ENCODE measurements at places on chromosomes 6 and 20.

DNA sequence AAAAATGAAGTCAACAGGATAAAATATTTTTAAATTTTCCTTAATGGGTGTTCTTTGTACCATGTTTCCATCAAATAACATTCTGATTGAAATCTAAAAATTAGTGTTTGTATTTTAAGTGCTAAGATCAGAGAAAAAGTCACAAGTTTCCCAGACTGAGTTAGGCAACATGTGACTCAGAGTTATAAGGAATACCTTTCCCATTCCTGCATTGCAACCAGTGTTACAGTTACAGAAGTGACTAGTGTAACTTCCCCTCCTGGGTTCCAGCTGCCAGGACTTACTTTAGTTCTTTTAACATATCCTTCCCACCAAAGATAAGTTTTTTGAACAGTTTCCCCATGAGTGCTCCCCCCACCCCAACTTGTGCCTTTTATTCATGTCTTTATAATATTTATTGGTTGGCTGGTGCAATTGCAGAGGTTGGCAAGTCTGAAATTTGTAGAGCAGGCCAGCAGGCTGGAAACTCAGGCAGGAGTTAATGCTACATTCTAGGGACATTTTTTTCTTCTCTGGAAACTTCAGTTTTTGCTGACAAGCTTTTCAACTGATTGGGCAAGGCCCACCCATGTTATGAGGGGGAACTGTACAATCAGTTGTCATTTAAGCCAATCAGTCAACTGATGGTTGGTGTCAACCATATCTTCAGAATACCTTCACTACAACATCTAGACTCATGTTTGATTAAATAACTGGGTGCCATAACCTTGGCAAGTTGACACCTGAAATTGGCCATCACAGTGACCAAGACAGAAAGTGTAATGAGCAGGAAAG, 22.9 kb upstream of the ESR1 start:
- DNase-seq = no peak

GRCh38 chr20:60116128-60116909, 158.1 kb downstream of the CDH26 start:
- no peak for DNase-seq

- DNase-seq = no peak
These were observed 637.5 kb upstream of the MAN1A1 start for GRCh38 chr6:119986934-119987549.

DNA sequence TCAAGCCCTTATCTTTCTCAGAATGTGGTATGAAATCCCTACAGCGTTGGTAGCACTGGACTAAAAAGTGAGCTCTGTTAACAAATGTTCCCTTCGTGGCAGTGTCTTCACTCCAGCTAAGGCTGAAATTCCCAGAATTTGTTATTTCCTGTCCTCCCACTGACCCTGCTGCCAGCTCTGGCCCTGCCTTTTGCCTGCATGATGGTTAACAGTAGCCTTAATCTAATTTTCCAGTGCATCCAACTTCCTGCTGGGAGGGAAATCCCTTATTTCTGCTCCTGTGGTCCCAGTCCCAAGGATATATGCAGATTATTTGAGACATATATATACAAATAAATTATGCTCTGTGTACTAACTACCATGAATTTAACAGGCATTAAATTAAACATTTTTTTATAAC, 157.2 kb upstream of the CARMIL1 start:
- DNase-seq = no peak

DNA sequence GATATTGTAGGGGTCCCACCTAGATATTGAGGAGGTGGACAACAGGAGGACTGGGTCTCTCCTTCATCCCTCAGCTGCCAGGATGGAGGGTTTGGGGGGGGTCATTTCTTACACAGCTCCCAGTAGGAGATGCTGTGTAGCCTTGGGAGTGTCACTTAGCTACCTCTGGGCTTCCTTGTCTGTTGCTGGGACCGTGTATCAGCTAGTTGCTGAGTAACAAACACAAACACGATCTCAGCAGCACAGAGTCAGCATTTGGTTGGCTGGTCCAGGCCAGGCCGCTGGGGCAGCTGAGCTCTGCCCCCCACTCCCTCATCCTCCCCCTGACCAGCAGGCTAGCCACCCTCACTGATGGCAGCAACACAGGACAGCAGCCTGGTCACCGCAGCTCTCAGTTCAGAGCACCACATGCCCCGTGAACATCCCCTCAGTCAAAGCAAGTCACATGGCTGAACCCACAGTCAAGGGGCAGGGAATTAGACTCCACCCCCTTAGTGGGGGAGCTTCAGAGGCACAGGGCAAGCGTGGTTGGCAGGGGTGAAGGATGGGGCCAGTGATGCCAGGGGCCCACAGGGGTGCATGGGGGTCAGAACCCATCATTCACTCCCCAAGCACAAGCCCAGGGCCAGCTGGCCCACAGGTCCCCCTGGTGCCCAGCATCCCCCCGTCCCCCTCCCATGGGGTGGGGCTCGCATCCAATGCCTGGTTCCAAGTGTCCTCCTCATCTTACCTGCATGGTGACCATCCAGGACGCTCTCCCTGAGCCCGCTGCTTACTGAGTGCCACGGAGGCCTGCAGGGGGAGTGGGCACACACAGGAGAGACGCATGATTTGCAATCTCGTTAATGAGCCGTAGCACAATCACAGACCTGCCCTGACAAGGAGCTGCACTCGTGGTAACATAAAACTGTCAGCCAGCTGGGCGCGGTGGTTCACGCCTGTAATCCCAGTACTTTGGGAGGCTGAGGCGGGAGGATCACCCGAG, 112.4 kb downstream of the TAF4 start:
- DNase-seq = no peak
